Sigmoid colon (tissue), 7 donors: ENCODE measurements at places on chromosomes 1 and 21. TPM values are rescaled to one million over a fixed set of nuclear protein-coding genes. Genes with fewer than 3 reads are reported as not detected.
A peak's percentile ranks its signal among the peaks of the same experiment; 100 is the strongest.

DNA sequence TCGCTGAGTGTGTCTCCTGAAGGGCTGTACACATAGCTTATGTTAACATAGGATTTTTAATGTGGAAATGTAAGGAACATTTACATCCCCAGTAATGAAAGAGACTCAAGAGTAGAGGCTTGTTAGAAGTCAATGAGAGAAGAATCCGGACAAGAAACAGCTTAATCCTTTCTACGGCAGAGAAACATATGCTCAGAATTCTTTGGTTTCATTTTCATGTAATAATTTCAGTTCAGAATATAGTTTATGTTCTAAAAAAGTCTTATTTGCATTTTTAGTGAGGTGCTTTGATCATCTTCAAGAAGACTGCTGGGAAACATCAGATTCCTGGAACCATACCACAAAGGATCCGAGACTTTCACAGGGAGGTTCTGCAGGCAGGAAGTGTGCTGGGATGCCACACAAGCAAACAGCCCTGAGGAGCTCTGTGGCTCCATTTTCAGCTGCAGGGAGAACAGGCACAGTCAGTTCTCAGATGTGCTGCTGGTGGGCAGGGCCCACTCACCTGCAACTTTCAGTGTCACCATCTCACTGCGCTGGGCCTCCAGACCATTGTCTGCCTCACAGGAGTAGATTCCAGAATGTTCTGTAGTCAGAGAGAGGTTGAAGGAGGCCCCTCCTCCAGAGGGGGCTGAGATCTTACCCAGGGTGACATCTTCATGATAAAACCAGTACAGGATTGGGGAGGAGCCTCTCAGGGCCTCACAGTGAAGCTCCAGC, 28.4 kb downstream of the FCRL5 start:
- H3K27ac ChIP-seq, result no peak overlapping the region
- no peaks in the 10 kb centered on the region for H3K27me3 ChIP-seq
- no peak for DNase-seq
- H3K4me3 ChIP-seq, result no peak overlapping the region

DNA sequence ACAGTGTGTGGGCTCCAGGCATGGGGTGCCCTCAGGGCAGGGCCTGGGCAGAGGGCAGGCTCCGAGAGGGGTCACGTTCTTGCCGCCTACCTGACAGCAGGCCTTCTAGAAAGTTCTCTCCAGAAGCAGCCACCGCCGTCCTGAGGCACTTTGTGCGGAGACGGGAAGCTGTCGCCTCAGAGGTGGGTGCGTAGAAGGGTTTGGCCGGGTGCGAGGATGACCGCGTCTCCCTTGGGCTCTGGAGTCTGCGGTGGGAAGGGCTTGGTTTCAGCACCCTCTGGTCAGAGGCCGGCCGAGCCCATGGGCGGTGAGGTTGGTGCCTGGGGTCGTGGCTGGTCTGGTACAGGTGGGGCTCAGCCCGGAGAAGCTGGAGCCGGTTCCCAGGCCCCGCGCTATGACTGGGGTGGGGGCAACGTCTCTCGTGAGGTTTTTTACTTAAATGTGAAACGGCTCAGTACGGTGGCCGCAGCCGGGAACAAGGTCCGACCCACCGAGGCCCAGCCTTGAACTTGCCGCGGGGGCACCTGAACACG, 10.1 kb upstream of the TTLL10 start:
- H3K36me3 ChIP-seq, result no peaks in the 10 kb centered on the region
- H3K27ac ChIP-seq, result no peak overlapping the region
- no peak for DNase-seq
- H3K27me3 ChIP-seq, result peaks cover 54% of the 10 kb centered on the region
- H3K4me1 ChIP-seq, result peaks cover 7% of the 10 kb centered on the region

GRCh38 chr1:32028746-32029145, 15.1 kb downstream of the KHDRBS1 start:
- no peak overlapping the region for H3K4me3 ChIP-seq
- H3K4me1 ChIP-seq, result peaks cover 84% of the 10 kb centered on the region
- DNase-seq, result no peak
- no peak overlapping the region for H3K27ac ChIP-seq
- no peaks in the 10 kb centered on the region for H3K27me3 ChIP-seq

The RHBDL2 gene
- polyA plus RNA-seq, result 9.6 TPM

DNA sequence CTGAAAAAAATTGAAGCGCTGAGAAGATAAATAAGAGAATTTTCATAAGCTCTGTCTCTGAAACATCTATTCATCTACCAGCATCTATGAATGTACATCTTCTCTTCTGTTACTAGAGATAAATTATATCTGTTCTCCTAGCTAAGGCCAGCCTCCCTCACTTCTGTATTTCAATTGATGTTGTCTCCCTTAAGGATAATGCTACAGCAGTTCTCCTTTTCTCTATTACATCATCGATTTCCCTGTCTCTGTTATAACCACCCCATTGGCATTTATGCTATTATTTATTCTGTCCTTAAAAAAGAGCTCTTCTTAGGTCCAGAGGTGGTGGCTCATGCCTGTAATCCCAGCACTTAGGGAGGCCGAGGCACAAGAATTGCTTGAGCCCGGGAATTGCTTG, 42.9 kb upstream of the TMCO2 start:
- no peaks in the 10 kb centered on the region for H3K36me3 ChIP-seq
- DNase-seq, result no peak
- no peak overlapping the region for H3K27ac ChIP-seq

The PRKAA2 gene
- polyA plus RNA-seq, result 0.23 TPM

GRCh38 chr1:52834798-52835197, 7.8 kb upstream of the ZYG11A start:
- H3K4me1 ChIP-seq, result no peaks in the 10 kb centered on the region
- no peak overlapping the region for H3K4me3 ChIP-seq
- H3K36me3 ChIP-seq, result no peaks in the 10 kb centered on the region

DNA sequence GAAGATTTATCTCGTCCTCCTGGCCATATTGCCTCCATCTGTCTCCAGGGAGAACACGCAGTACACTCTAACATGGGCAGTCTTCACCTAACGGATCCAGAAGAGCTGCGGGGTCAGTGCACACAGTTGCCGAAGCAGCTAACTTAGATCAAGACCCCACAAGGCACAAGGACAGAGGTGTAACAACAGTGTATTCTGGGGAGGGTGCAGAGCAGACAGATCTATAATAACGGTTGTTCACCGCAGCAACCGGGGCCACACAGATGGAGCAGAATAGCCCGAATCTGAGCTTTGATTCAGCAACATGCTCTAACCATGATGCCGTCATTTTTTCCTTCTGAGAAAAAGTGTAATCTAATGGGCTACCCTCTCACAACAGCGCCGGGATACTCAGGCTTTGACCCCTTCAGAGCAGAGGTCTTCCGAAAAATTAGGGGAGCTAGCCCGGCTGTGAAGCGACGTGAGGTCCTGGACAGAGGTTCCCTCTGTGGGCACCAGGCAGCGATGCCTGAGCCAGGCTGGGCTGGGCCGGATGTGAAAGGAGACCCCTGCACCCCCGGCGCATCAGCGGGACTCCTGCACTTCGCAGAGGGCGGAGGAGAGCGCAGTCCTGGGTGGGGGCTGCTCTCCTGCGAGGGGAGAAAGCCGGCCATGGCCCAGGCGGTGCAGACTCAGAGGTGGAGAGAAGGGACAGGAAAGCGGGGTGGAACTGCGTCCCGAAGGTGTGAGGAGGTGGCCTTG, 57.5 kb downstream of the BCL9 start:
- no peaks in the 10 kb centered on the region for H3K36me3 ChIP-seq
- peak; percentile 83 for DNase-seq
- H3K4me3 ChIP-seq, result peak overlapping the region; percentile 74
- peak overlapping the region; percentile 94 for H3K27ac ChIP-seq
- H3K4me1 ChIP-seq, result peaks cover 40% of the 10 kb centered on the region
- no peaks in the 10 kb centered on the region for H3K27me3 ChIP-seq

The HES5 gene
- 1.2 TPM for polyA plus RNA-seq
